H4 (cell line): ENCODE measurements at places on chromosomes 16 and 17.

- peak; percentile 88 for DNase-seq
Measured at GRCh38 chr16:23504453-23505179, 5.7 kb downstream of the GGA2 start.

DNA sequence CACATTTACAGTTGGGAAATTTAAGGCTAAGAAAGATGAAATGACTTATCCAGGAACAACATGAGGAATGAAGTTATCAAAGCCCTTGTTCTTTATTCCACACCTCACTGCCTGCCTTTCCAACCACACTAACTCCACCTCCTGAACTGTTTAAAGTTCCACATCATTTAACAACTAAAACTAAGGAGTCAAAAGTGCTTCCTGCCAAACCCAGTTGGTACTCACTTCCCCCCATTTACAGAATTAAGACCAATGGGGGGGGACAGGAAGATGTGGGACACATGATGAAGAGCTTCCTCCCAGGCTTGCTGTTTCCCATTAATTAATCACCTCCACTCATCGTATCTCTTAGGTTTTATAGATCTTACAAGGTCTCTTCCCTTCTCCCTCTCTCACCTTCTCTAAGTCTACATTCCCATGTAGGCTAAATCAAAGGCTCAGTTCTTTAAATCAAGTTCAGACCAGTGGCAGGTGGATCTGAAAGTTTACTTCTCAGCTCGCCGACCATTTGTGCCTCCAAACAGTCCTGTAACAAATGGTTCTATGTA lies 19.2 kb upstream of the TMEM101 start:
- DNase-seq: no peak

GRCh38 chr17:20989991-20990855 lies 52.6 kb downstream of the USP22 start:
- no peak for DNase-seq

DNA sequence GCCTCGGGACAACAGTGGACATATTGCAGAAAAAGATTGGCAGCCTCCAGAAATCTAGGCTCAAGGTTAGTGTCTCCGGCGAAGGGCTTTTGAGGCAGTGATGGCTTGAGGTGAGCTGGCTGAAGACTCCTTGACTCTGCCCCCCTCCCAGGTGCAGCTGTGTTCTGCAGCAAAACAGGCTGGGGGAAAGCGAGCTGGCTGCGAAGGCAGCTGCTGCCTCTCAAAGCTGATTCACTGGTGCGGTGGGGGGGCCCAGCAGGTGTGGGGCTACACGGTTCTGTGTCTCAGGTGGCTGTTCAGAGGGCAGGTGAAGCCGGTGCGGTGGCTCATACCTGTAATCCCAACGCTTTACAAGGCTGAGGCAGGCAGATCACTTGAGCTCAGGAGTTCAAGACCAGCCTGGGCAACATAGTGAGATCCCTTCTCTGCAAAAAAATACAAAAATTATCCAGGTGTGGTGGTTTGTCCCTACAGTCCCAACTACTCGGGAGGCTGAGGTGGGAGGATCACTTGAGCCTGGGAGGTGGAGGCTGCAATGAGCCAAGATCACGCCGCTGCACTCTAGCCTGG lies 22.9 kb downstream of the C16orf96 start:
- DNase-seq: no peak

- DNase-seq: no peak
Measured at GRCh38 chr16:56589141-56590039, at the start of gene MT3. MT3 (plus strand) TSS chr16:56589528; CDS start chr16:56589591, 63 bp downstream.

DNA sequence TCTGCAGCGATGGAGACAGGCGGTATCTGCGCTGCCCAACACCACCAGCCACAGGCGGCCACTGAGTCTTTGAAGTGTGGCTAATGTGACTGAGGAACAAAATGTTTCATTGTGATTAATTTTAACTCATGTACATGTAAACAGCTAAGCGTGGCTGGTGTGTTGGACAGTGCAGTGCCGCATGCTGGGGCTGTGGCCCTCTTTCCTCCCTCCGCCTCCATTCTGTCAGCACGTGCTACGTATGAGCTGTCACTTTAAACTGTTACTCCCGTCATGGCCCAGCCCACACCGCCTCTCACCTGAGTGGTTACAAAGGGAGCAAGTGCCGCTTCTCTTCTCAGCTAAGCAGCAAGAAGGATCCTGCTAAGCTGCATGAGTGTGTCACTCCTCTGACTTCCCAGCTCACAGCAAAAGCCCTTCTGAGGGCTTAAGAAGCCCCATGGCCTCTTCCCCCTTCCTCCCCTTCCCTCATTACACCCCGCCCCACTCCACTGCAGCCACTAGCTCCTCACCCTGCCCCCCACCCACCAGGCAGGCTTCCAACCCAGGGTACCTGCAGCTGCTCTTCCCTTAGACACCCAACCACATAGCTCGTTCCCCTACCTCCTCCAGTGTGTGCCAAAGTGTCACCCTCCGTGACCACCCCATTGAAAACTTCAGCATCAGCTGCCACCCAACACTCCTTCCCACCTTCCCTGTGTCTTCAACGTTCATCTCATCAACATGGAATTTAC lies 15.0 kb downstream of the HASPIN start:
- DNase-seq: no peak
